Activated T-cell treated with anti-CD3 and anti-CD28 coated beads for 1 hour (primary cell): ENCODE measurements at places on chromosomes 16 and 17.

DNA sequence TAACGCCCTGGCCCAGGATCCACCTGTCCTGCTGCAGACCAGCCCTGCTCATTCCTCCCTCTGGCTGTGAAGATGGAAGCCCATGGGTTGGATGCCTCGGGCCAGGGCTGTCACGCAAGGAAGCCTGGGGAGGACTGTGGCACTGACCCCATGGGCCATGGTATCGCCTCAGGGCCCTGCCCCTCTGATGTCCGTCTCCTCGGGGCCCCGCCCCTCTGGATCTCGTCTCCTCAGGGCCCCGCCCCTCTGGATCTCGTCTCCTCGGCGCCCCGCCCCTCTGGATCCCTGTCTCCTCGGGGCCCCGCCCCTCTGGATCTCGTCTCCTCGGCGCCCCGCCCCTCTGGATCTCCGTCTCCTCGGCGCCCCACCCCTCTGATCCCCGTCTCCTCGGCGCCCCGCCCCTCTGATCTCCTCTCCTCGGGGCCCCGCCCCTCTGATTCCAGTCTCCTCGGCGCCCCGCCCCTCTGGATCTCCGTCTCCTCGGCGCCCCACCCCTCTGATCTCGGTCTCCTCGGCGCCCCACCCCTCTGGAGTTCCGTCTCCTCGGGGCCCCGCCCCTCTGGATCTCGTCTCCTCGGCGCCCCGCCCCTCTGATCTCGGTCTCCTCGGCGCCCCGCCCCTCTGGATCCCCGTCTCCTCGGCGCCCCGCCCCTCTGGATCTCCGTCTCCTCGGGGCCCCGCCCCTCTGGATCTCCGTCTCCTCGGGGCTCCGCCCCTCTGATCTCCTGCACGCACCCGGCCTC, 24.0 kb downstream of the METRNL start:
- no peak for DNase-seq

DNA sequence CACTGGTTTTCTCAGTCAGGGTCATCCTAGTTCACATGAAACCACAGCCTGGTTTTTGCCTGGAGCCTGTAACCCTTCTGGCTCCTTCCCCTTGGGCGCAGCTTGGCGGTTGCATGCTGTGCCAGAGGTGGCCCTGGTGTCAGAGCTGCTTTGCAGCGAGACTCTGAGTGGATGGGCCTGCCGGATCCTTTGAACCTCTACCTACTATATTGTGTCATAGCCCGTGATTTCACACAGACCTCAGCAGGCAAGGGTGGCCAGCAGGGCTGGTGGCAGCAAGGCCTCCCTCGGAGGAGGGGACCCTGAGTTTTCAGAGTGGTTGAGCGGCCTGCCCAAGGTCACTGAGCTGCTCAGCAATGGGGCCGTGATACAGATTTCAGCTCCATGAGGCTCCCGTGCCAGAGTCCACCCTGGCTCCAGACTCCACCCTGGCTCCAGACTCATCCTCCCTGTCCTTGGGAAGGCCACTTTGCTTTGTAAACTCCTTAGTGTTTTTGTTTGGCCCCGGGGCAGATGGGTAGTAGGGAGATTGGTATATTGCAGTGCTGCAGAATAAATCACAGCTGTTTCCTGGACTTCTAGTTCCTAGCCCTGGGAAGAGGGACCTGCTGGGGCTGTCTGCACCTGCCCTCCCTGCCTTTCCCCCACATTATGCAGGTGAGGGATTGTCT, 9.7 kb downstream of the MPRIP start:
- DNase-seq = no peak

GRCh38 chr16:83113317-83113716, 486.5 kb downstream of the CDH13 start:
- DNase-seq = no peak

- DNase-seq = peak; percentile 77
Measured at GRCh38 chr16:18969050-18969854, 14.5 kb upstream of the TMC7 start.

- no peak for DNase-seq
Measured at GRCh38 chr17:34357398-34357797, 1.1 kb downstream of the CCL13 start.

DNA sequence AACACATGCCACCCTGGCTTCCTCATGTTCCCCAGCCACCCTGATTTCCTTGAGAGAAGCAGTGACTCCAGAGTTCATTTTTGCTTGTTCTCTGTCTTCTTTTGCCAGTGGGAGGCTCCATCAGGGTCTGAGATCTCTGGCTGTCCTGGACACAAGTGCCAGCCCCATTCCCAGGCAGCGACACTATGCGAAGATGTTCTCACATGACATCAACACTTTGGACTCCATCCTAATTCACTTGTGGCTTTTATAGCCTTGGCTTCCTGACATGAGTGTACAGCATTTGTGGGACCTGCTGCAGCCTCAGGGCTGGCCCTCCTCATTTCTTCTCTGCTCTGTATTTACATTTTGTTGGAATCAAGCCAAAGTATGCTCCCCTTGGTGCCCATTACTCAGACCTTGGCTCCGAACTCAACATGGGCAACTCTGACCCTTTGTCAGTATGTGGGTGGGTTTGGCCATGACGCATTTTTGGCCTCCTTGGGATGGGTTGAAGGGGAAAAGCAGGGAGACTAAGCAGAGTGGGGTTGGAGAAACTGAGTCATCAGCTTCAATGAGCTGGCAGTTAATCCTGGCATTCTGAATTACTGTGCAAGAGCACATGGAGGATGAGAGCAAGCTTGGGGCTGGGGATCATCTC, 119.0 kb upstream of the EEF2KMT start:
- DNase-seq = no peak

GRCh38 chr17:59435238-59435637, 103.8 kb downstream of the YPEL2 start:
- no peak for DNase-seq

GRCh38 chr16:27318392-27319256, 4.8 kb downstream of the IL4R start:
- DNase-seq = peak; percentile 17

- DNase-seq = no peak
Measured at GRCh38 chr17:32396343-32396742, 46.4 kb downstream of the ZNF207 start.

GRCh38 chr17:58527949-58528348, 13.5 kb upstream of the MTMR4 start:
- DNase-seq = no peak

- DNase-seq = no peak
Measured at GRCh38 chr17:80348551-80349150, 66.3 kb upstream of the ENDOV start.

- no peak for DNase-seq
Measured at GRCh38 chr17:80804466-80804865, 187.2 kb upstream of the CHMP6 start.

- DNase-seq = peak; percentile 44
Measured at GRCh38 chr17:42744283-42744805, 496 bp downstream of the EZH1 start.

- DNase-seq = no peak
Measured at GRCh38 chr17:74733365-74734122, 3.5 kb upstream of the RAB37 start.

DNA sequence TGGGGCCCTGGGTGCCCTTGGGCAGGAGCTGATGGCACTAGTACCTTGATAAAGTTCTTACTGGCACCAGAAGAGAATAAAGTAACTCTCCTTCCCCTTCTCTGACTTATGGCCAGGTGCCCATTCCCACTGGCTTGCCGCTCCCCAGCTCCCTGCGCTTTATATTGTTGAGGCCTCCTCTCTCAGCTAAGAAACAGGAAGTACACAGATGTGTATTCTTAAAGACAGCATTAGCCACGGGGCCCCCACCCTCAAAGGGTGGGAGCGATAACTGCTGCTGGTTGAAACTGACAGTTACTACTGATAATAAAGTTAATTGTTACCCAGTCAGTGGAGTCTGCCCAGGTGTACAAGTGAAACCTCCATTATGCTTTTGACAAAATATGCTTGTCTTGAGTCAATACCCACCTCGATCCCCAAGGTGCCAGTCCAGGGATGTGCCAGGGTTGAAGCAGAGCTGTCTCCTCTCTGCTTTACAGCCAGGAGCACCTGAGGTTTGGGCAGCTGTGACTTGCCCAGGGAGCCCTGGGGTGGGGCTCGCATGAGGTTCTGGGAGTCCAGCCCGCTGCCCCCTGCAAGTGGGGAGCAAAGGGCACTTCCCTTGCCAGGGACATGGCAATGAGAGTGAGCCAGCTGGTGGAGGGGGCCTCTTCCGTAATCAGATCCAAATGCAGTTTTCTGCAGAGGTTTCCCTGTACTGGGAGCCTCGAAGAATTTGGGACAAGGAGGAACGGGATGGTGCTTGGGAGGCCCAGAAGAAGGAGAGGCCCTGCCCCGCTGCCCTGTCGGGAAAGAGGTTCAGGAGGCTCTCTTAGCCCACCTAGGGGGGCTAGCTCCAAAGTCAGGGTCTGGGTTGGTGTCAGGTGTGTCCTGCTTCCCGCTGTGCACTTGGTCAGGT, 5.4 kb upstream of the CLDN9 start:
- DNase-seq = no peak
